CD4-positive, alpha-beta T cell treated with Interleukin-4 for 1 hour (primary cell): ENCODE measurements at places on chromosomes 5 and 9.

DNA sequence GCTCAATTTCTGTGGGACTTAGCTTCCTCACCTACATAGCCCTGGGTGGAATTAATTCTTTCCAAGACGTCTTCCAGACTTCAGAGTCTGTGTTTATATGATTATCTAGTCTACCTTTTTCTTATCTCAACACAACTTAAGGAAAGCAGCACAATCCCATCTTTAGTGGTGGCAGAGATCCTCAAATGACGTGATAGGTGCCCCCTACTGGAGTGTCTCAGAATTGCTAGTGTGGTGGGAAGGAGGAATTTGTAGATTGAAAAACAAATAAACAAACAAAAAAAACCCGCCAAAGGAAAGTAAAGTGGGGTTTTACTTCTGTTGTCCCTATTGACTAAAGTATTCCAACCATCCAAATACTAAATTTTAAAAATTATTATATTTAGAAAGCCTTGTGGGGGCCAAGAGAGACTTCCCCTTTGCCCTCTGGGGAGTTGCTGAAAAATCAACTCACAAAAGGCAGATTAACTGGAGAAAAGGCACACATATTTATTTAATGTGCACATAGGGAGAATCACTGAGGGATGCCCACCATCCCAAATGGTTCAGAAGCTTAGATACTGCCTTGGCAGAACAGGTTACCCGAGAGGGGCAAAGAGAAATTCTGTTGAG lies 283.3 kb downstream of the TMEM167A start:
- peak; percentile 42 for DNase-seq

DNA sequence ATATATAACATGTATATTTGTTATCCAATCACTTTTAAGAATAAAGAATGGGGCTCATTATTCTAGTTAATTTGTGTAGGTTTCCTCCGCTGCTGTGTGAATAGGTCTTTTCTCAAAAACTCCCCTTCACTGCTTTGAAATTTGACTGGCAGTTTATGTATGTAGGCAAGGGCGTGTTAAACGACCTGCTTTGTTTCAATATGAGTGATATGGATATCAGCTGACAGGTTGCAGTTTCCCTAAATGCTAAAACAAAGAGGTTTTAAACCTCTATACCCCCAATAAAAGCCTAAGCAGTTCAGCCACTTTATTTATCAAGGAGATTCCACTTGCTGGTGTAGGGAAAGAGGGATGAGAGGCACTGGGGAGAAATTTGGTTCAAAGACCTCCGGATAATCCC lies 159.6 kb downstream of the TMEM167A start:
- no peak for DNase-seq

DNA sequence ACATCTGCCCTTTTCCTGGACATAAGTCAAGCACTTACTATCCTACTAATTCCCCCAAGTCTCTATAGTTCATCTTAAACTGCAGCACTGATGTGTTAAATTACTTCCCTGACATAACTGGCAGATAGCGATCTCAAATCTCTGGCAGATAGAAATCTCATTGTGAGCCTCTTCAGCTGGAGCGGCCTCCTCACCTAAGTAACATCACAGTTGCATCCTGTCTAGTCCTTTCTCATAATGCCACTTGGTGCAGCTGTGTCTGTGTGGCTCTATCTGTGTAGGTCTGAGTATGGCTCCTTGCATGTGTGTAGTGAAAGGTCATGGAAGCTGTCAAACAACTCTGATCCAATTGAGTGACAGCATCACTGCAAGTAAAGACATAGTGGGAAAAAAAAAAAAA lies 53.6 kb upstream of the FST start:
- no peak for DNase-seq

GRCh38 chr5:132679717-132680380 lies 6.1 kb downstream of the IL4 start:
- no peak for DNase-seq

- no peak for DNase-seq
Measured at GRCh38 chr9:88007291-88007650, 32.9 kb upstream of the CDK20 start.

DNA sequence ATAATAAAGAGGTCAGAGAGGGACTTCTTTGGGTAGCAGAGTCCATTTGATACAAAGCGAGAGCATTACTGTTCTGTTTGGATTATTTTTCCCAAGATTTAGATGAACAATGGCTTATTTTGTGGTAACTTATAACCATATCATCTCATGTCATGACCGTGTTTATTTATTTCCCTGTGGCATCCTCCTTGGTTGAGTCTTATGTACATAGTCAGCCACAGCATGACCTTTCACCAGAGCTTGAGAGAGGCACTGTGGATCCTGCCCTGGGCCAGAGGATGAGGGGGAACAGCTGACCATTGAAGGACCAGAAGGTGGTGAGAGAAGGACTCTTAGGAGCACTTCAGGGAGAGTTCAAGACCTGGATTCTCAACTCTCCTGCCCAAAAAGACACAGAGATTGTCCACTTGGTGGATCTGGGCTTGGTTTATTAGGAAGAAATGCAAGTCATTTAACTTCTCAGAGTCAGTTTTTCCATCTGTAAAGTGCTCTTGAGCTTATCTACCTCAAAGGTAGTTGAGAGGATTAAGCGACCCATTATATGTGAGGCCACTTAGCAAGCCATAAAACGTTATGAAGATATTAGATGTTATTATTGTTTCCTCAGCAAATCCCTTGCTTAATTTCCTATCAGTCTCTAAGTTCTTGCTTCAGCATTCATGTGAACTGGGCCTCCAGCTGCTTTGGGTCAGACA lies 51.4 kb downstream of the PPIC start:
- no peak for DNase-seq

GRCh38 chr5:132854301-132854700 lies 12.0 kb downstream of the GDF9 start:
- DNase-seq = no peak

- DNase-seq = no peak
Measured at GRCh38 chr5:127076315-127077129, 3.2 kb upstream of the C5orf63 start.

GRCh38 chr5:121251954-121252353 lies 599.7 kb upstream of the FTMT start:
- no peak for DNase-seq
